Myocyte (in vitro differentiated cells): ENCODE measurements at places on chromosomes 1 and 21.

DNA sequence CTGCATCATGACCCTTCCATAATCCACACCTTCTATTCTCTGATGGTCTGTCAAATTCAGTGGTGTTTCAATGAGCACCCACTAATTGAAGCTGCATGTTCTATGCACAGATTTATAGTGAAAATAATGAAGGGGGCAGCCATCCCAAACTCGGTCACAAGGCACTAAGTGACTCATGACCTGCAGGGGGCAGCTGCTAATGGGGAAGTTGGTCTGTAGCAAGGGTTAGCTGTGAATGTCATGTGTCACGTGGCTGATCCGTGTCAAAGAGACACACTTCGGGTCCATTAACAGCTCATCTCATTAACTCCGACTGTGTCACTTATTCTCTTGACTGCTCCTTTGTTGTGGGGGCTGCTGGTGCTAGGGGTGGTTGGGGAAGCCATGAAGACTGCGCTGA is 306.6 kb downstream of the PCP4 start:
- DNase-seq: no peak

- peak; percentile 41 for DNase-seq
These were observed 89.8 kb downstream of the ADSS2 start for GRCh38 chr1:244361764-244362473.

GRCh38 chr1:1345860-1346500 is 3.2 kb downstream of the DVL1 start:
- no peak for DNase-seq

- DNase-seq: no peak
These were observed 4.9 kb downstream of the EXOC8 start for GRCh38 chr1:231332761-231333160.

DNA sequence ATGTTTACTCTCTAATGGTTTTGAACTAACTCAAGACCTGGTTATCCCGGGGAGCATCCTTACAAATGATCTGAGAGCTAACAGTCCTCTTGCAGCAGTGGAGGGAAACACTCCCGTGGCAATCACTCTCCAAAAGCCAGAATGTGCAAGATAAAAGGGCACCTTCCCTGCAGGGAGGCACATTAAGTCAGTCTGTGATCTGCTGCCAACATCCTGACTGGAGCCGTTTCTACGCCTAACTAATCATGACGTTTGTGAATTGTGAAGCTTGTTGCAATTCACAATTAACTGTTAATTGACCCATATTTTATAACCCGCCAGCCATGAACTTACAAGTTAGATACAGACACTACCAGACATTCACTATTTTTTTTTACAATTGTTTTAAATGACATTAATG is 52.1 kb upstream of the LGALS8 start:
- DNase-seq: no peak

DNA sequence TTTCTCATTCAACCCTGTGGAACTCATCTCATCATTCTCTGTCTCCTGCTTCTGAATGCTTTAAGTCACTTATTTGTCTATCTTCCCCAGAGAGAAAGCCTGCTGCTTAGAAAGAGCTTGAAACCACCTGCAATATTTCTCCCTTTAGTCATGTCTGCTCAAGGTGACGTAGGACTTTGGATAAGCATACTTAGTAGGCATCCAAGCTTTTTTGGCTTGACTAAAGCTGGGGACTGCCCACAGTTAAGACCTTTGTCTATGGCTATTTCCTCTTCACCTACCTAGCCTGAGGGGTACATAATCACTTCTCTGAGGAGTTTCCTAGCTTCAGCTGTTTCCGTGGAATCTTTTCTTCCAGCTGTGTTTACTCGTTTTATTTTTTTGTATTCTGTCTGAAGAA is 665.8 kb upstream of the CAMK1G start:
- DNase-seq: no peak

DNA sequence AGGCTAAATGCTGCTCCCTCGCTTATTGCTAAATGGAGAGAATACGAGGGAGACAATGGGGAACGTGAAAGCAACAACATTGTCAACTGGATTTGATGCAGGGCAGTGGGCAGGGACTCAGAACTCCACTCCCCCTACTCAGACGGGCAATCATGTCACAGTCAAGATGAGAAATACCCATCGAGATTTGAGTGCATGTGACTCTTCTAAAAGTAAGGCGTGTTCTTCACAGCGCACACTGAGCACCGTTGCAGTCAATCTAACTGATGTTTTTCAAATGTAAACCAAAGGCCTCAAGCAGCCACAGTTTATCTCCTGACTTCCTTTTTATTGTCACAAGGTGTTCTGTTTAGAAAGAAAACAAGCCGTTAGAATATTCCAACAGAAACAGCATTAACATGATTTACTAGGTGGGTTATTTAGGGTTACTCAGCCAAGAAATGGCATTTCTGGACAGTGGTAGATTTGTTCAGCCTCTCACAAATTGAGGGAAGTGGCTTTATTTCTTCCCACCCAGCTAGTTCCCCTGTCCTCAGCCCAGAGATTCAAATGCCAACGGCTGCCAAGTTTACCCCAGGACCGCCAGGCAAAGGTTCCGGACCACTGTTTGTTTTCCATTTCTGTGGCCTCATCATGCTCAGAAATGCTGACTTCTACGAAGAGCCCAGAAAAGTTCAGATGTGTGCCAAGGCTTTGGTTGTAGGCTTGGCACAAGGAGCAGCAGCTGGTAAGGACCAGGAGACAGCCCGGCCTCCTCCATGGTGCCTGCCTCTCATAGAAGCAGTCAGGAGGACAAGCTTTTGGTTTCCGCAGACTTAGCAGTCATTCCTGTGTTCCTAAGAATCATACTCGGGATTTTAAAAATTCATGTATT is 171.4 kb downstream of the KIF26B start:
- DNase-seq: no peak

- no peak for DNase-seq
These were observed 3.3 kb downstream of the NPPB start for GRCh38 chr1:11855430-11855829.

DNA sequence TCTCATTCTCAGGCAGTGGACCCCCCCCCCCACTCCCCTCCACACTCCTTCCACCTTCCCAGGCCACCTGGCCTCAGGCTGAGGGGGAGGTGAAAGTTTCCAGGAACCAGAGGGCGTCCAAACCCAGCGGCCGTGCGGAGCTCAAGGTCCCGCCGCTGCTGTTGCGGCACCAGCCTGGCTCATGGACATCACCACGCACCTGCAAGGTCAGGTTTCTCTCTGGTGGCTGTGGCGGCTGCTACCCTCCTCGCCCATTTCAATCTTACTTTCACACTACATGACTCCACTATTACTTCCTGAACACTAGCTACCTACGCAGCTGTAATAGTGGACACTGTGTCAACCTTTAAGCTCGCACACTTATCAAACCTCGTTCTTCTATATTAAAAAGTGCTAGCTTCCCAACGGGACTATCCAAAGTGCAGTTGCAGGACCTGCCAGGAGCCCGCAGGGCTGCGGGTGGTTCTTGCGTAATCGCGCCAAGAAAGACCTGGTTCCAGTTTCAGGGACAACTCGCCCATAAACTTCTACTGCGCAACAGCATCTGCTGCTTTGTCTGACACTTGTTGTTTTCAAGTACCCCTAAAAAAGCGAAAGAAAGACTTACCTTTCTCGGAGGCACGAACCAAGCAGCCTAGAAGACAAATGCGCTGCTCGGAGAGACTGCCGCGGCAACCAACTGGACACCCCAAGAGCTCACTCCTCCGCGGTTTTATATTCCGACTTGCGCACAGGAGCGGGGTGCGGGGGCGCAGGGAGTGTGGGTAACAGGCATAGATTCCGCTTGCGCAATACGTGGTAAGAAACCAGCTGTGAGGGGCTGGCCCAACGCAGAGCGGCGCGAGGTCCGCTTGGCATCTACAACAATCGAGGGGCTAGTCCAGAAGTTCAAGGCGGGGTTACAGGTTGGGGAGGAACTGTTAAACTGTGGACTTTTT is at the start of gene DIRAS3:
TSS of gene DIRAS3 (minus strand) at position 687 of the 938 bp plus-strand sequence. CDS start 3,330 bp downstream, outside the sequence.
- peak; percentile 57 for DNase-seq

DNA sequence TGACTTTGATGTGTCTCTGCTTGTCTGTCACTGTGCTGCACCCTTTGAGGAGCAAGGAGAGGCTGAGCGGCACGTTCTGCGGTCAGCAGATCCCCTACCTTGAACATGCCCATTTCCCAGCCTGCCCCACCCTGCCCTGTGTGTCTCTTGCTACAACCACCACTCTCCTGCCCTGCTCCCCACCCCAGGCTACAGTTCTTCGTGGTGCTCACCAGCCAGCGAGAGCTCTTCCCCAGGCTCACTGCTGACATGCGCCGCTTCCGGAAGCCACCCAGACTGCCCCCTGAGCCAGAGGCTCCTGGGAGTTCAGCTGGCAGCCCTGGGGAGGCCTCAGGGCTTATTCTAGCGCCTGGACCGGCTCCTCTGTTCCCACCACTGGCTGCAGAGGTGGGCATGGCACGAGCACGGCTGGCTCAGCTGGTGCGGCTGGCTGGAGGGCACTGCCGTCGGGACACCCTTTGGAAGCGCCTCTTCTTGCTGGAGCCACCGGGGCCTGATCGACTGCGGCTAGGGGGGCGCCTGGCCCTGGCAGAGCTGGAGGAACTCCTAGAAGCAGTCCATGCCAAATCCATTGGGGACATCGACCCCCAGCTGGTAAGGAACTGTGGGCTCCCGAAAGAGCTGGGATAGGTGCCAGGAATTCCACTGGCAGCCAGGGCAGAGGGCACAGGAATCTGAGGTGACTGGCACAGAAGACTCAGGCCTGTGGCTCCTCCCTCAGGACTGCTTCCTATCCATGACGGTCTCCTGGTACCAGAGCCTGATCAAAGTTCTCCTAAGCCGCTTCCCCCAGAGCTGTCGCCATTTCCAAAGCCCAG is 5.6 kb downstream of the HYI start:
- peak; percentile 17 for DNase-seq

DNA sequence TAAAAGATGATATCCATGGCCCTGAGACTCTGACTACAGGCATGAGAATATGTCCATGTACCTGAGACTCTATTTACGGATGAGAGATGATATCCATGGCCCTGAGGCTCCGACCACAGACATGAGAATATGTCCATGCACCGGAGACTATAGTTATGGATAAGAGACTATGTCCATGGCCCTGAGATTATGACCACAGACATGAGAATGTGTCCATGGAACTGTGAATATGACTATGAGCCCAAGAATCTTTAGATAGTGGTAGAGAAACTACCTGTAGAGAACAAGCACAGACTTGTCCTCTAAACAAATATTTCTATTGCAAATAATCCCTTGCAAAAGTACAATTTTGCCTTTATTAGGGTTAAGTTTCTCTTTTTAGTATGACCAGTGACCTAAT is 263.2 kb downstream of the PCP4 start:
- no peak for DNase-seq

DNA sequence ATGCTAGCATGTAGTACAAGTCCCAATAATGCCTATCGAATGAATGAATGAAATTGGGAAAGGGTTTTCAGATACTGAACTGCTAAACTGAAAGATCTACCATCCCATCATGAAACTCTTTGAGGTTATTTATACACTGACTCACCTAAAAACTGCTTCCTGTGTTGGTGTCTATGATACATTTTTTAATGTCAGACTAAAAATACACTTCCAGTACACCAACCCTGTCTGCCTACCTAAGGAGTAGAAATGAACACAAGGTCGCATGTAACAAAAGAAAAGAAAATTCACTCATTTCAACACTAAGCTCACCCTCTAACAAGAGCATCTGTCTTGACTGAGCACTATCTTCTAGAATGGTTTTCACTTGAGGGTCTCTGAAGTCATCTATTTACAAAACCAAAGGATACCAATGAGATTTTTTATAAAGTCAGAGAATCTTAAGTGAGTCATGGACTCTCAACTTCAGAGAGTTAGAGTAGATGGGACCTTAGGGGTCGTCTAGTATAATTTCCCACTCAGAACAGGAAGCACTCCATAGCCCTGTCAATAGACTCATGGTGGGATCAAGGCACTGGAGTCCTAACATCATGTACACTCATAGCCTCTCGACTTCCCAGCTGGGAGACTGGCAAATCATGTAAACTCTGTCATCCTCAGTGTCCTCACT is 53.4 kb downstream of the WLS start:
- DNase-seq: no peak

GRCh38 chr1:203359010-203359571 is 8.2 kb upstream of the FMOD start:
- peak; percentile 43 for DNase-seq

GRCh38 chr1:33127001-33127823 is 46.3 kb downstream of the AZIN2 start:
- DNase-seq: peak; percentile 100

- DNase-seq: no peak
These were observed 477.9 kb downstream of the LMO4 start for GRCh38 chr1:87806379-87807094.

- DNase-seq: no peak
These were observed 499.2 kb upstream of the PLXNA2 start for GRCh38 chr1:208743361-208743760.

DNA sequence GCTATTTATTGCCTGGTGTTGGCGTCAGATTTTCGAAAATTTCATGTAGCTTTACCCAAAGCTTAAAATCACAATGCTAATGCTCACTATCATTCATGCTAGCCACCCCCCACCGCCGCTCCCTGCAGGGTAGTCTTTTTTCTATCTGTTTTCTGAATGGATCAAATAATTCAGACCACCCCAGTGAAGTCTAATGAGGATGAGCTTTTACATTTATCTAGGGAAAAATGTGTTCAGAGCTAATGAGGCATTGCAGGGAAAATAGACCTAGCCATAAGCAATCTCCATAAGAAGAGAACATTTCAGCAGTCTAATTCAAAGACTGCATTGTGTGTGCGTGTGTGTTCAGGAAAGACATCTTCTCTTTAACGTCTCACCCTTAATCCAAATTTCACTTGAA is 533.0 kb upstream of the PRMT6 start:
- no peak for DNase-seq

- DNase-seq: no peak
These were observed 54.9 kb upstream of the LAMC2 start for GRCh38 chr1:183131166-183131565.

DNA sequence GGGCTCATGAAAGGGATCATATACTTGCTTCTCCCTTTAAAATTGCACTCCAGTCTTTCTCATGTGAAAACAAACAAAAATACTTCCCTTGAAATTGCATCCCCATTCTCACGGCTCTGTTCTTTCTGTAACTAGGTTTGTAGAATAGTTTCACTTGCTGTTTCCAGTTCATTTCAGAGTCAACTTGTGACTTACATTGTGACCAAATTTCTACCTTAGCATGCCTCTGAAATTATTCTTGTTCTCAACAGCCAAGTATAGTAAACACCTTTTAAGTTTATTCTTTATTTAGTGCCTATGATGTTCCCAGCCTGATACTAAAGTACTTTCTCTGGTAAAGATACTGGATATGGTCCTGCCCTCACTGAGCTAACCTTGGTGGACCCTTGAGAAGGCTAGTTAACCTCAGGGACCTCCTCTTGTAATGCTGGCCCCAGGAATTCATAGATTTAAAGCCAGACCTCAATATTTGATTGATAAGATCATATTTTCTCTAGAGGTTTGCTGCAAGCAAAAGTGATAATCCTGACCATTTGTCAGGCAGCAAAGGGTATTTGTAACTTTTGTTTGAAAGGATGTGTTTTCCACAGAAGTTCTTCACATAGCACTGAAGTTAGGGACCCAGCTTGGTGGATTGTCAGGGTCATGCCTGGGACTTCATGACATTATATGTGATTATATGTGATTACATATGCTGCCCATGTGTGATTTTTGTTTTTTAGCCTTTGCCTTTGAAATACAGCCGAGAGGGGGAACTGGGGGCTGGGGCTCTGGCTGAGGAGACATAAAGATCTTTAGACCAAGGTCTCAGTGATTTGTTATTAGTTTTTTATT is 29.6 kb downstream of the VANGL2 start:
- no peak for DNase-seq

GRCh38 chr1:225813214-225813964 is 3.5 kb downstream of the EPHX1 start:
- DNase-seq: no peak
